ENCODE measurements at places on chromosomes 1 and 21. TPM values are rescaled to one million over a fixed set of nuclear protein-coding genes. Genes with fewer than 3 reads are reported as not detected.

Gene PSMB2
- total RNA-seq = 91.5 TPM

DNA sequence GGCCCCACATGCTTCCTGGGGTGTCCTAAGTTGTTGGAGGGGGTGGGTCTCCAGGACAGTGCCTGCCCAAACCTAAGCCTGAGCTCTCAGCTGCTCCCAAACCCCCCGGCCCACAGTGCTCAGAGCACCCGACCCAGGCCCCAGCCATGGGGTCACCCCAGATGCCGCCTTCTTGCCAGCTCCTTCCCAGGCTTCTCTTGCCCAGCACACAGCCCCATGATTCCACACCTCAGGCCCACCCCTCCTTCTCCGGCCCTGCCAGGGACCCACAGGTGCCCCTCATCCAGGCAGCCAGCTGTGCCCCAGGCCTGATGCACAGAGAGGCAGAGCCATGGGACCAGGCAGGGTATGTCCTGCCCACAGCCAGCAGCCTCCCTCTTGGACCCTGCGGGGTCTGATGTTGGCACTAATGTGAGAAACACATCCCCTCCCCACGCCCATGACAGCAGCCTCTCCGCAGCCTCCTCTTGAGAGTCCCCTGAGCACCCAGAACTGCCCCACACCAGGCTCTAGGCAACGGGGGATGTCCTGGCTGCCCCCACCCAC is 4.9 kb downstream of the WNT9A start:
- DNase-seq = no peak

DNA sequence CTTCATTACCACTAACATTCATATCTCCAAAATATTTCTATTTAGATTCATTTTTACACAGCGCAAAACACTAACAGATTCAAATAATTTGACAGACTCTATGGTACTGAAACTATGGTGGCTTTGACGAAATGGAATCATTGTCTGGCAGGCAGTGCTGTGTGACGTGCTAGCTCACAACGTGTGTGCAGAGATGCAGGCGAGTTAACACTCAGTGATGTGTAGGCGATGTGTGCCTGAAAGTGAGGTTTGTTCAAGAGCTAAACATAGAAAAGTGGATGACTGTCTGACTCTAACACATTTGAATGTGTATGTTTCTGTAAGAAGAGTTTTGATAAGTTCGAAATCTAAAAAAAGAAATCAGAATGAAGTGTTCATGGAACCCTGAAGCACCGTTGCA is 97.7 kb downstream of the RYR2 start:
- no peak for DNase-seq

Gene FOXO6
- 0.19 TPM for total RNA-seq

DNA sequence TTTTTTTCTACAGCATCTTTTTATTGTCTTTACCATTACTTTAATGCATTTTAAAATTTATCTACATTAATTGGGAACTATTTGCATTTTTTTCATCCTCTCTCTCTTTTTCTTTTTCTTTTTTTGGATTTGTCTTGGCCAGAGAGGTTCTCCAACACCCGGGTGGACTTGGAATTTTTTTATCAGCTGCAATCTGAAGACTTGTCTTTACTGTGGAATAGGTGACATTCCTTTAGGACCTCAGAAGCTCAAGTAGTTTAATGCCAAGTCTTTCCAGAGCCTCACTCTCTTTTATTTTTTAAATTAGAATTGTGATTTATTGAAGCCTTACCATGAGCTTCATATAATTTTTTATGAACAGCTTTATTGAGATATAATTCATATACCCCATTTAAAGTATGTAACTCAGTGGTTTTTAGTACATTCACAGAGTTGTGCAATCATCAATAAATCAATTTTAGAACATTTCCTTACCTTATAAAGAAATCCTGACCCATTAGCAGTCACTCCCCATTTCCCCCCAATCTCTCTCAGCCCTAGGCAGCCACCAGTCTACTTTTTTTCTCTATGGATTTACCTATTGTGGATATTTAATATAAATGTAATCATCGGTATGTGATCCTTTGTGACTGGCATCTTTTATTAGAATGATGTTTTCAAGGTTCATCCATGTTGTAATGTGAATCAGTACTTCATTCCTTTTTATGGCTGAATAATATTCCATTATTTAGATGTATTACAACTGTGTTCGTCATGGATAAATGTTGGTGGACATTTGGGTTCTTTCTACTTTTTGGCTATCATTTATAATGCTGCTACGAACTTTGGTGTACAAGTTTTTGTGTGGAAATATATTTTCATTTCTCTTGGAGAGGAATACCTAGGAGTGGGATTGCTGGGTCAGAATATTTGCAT is 6.2 kb downstream of the TUFT1 start:
- DNase-seq = no peak

DNA sequence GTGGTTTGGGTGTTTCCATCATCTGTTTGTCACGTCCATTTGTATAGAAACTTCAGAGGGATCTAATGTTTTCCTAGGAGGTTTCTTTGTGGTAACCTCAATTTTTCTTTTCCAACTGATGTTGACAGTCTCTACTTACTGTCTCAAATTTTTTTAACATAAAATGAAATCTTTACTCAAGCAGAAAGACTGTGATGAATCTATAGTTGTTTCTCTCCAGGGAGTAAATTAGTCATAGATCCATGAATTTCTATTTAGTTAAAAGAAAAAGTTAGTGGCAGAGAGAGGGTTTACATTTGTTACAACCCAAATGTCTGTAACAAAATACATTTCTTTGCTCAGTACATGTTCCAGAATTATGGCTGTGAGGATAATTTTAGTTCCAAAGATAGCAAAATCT is 161.6 kb downstream of the DISP1 start:
- DNase-seq = no peak

- no peak for DNase-seq
Measured at GRCh38 chr21:41124641-41125201, 43.2 kb upstream of the BACE2 start.

- DNase-seq = no peak
Measured at GRCh38 chr1:159248311-159248710, 43.6 kb downstream of the ACKR1 start.

- DNase-seq = no peak
Measured at GRCh38 chr1:181500636-181501035, 17.3 kb downstream of the CACNA1E start.

Gene RAB4A
- total RNA-seq = 22.9 TPM

DNA sequence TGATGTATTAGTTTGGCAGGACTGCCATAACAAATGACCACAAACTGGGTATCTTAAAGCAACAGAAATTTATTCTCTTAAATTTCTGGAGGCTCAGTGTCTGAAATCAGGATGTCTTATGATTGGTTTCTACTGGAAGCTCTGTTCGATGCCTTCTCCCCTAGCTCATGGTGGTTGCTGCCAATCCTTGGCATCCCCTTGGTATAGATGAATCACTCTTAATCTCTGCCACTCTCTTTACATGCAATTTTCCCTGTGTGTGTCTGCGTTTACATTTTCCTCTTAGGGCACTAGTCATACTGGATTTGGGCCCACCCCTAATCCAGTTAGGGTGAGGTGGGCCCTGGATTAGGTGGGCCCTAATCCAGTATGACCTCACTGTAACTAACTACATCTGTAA is 54.7 kb upstream of the MPC2 start:
- DNase-seq = no peak

Gene ESRRG
- total RNA-seq = not detected

DNA sequence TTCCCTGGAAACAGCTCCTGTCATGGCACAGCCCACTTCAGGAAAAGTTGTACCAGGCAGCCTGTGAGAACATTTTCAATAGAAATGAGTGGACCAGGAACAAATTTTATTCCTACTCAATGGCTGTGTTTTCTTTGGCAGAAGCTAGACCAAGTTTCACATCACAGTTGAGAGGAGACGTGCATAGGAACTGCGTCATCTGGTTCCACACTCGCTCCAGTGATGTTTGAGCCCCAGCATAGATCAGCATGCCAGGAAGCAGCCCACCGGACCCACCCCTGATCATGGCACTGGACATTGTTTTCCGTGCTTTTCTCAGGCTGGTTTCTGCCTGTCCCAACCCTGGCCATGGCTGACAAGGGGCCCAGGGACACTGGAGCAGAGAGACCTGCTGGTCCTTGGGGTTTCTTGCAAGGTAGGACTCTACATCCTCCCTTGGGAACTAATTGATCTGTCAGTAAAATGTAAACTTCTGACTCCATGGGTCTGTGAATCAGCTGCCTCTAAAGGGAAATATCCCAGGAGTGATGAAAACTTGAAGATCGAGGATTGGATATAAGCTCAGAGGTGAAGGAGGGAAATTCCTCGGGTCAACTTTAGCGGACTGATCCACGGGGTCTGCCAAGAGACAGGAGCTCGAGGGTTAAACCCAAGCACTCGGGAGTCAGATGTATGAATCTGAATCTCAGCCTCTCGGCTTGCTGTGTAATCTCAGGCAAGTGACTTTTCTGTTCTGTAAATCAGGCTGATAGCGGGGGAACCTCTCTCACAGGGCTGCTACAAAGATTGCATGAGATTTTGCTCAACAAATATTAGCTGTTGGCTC is 35.7 kb downstream of the NEK2 start:
- no peak for DNase-seq

DNA sequence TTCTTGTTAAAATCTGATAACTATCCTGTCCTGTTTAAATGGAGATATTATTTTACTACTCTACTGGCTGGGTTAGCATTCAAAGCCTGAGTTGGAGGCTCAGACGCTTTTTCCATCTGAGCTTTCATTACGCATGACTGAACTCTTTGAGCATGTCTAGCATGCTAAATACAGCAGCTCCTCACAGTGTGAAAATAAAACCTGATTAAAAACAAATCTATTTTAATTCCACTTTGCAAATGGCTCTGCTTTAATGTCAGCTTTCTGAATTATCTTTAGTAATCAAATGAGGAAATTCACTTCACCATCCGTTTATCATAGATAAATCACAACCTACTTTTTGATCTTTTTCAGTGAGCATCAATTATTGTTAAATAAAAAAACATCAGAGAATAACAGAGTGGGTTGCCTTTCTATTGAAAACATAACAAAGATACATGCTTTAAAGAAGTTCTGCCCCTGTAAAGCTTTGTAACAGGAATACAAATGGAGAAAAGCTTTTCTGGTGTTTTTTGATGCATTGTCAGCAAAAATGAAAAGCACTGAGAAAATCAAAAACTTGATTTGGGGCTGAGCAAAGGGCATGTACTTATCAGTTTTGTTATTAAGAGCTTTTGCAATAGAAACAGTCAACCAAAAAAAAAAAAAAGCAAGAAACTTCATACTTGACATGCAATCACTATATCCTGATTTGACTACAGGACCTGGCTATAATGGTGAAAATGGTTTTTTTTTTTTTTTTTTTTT is 3.5 kb upstream of the SPEN start:
- DNase-seq = no peak

GRCh38 chr21:40809673-40810197 is 37.2 kb downstream of the DSCAM start:
- DNase-seq = no peak

DNA sequence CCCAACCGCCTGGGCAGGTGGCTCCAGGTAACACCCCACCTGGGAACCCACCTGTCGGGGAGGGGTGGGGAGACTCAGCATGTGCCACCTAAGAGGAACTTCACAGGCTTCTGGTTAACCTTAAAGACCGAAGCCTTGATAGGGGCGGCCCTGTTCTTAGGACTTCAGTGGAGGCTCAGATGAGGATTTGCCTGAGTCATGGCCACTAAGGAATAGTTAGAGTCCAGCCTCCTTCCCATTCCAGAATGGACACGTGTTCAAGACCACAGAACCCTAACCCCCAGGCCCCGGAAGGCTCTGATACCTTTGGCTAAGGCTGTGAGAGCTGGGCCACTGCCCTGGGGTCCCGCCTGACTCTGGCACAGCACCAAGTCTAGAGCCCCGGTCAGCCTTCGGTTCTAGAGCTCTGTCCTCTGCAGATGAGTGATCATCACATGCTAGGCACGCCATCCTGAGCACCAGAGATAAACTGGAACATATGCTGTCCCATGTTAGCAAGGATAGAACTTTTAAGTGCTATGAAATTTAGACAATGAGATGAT is 20.3 kb downstream of the PADI6 start:
- no peak for DNase-seq

DNA sequence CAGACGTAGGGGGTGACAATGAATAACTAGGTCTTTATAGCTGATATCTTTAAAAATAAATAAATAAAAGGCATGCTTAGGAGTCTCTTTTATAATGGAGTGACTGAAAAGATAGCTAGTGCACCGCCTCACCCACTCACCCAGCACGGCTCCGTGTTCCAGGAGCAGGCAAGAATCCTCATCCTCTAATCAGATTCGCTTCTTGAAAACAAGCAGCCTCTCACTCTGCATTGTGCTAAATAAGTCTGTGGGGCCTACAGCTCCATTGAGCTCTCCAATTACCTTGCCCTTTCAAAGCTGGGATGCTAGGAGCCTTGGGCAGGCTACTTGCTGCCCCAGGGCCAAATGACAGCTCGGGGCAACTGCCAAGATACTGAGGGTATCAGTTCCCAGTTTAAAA is 91.5 kb downstream of the TIAM1 start:
- DNase-seq = no peak

Gene HNRNPU
- 421 TPM for total RNA-seq

DNA sequence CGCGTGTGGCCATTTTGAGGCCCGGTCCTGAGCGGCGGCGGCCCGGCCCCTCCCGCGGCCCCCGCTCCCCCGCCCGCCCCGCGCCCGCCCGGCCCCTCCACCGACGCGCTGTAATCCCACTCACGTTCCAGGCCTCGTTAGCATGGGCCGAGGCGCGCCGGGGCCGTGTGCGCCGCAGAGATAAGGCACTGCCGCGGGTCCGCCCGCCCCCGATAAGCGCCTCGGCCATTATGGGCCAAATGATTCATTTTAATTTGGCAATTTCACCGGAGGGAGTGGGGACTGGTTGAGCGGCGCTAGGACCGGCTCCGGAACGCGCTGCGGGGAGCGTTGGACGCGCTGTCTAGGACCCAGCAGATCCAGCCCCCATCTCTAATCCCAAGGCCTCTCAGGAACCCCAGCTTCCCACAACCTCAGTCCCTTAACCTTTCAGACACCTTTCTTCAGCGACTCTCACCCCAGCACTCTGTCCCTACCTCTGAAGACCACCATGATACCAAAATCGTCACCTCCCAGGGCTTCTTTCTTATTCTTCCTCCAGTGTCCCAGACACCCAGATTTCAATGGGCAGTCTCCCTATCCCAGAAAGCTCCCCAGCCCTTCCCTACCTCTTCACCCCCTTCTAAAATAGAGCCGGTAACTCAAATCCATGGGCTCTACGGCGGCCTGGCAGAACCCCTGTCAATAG is at the start of gene TAL1:
TAL1 (minus strand) TSS at position 39 of the 688 bp plus-strand sequence. CDS start 6,337 bp downstream, outside the sequence.
- DNase-seq = no peak

- no peak for DNase-seq
Measured at GRCh38 chr1:22428672-22429071, 23.0 kb upstream of the ZBTB40 start.

Gene PRRX1
- total RNA-seq = not detected

DNA sequence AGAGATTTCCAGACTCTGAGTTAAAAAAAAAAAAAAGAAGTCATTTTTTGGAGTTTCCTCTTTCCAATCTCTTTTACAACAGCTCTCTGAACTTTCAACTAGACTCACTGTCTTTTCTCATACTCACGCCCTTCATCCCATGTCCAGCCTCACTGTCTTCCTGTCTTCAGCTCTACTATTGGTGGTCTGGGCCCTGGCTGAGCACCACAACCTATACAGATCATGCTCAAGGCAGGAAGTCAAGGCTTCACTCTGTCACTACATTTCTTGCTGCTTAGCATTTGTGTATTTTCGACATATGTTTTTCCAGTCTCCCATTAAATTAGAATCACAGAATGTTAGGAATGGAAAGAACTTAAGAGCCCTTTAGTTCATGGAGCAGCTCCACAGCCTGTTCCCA is 106.4 kb upstream of the PPP2R5A start:
- DNase-seq = no peak
